ENCODE measurements at places on chromosomes 4 and X. TPM values are rescaled to one million over a fixed set of nuclear protein-coding genes. Genes with fewer than 3 reads are reported as not detected.
A peak's percentile ranks its signal among the peaks of the same experiment; 100 is the strongest.

TAF9B gene
- total RNA-seq, result 107 TPM

DNA sequence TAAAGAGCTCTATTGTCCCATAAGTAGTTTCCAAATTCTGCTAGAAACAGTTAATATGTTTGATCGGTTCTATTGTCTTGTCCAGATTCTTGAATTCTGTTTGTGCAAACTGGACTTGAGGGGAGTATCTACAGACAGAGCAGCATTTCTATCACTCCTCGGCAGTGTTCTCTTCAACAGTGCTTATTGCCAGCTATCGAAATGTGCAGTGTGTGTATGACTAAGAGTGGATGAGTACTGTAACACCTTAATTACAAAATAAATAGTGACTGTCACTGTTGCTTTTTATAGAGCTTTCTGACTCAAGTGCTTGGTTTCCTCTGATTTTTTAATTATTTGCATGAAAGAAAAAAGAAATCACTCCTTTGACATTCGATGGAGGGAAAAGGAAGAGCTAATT lies 274.6 kb downstream of the RPA4 start:
- DNase-seq, result no peak

DNA sequence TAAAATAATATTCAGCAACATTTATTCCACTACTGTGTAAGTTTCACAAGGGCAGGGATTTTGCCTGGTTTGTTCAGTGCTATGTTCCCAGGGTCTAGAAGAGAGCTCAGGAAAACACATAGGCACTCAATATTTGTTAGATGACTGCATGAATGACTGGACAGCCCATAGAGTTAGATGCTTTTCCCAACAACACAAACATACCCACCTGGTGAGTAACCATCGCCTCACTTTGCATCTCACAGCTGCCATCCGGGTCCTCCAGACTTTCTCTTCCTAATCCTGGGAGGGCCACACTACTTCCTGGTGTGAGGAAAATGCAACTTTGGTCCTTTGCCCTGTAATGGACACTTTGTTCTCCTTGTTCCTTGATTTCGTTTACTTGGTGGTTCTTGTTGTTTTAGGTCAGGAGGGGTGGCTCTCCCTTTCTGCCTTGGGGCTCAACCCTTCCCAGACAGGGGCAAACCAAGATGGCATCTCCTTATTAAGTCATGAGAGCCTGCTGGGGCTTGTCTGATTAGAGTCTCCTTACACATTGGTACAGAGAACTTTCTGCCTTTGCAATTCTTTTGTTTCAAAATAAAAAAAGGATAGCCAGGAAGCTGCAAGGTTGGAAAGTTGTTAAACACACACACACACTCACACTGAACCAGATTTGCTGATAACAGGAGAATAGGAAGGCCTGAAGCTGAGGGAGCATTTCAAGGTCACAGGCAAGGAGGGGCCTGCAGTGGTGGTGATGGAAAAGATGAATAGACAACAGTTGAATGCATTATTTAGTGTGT lies 190.6 kb downstream of the MID1IP1 start:
- no peak for DNase-seq

DNA sequence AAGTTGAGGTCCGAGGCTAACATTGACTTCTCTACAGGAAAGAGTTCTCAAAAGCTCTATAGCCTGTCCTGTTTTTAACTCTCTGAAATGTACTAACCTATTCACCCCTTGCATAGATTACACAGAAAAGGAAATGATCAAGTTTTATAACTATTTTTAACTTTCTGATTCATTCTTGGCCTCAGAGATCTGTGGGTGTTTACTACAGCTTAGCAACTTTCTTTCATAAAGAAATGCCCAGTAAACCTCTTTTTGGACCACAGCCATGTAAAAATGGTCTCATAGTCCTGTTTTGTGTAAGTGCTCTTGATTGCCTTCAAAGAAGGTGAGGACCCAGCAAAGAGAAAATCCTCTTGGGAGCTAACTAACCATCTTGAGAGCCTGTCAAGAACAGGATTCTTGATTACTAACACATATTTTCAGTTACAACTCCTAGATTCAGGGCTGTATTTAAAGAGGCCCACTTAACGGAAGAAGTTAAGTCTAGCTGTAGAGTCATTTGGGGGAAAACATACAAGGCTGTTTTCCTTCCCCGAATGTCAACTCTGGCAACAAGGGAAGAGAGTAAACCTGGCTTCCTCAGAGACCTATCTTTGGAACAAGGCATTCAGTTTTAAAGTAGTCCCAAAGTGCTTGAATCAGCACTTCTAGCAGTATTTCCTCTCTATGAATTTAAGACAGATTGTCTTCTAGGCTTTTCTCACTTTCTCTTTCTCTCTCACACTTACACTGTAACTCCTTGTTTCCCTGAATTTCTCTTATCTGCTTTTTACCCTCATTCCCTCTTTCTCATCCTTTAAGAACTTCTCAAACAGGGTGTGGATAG lies 78.2 kb downstream of the IL21 start:
- peak; percentile 46 for DNase-seq

LUZP4 gene
- total RNA-seq, result not detected

GRCh38 chr4:43992552-43992951 lies 456.1 kb downstream of the KCTD8 start:
- DNase-seq, result no peak

FAM184B gene
- total RNA-seq, result not detected

- no peak for DNase-seq
These were observed 228.9 kb downstream of the SCFD2 start for GRCh38 chr4:53136954-53137353.

DNA sequence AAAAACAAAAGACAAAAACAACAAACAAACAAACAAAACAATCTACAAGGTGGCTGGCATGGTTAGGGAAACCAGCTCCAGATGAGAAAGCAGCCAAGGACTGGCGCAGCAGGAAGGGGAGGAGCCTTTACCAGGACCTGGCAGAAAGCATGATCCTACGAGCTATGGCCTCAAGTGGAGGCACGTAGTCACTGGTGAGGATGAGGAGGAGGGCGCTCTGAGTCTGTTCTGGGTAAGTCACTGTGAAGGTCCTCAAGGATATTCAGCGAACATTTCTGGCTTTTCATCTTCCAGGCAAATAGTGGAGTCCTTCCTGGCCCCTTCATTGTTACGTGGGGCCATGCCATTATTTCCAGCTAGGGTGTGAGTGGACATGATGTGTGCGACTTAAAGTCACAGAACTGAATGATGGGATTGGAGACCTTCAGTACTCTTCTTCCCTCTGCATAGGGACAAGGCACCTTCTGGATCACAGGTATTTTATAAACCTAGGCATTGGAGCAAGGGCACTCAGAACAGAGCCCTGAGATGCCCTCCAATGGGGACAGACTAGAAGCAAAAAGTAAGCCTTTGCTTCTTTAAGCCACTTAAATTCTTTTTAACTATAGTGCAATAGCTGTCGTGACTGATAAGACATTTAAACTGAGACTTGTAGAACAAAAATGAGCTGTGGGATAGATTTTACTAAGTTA lies 771.3 kb downstream of the RAB28 start:
- no peak for DNase-seq

OTC gene
- total RNA-seq, result not detected

All from M059J (cell line).